ENCODE measurements at places on chromosomes 4 and X. TPM values are rescaled to one million over a fixed set of nuclear protein-coding genes. Genes with fewer than 3 reads are reported as not detected.

- DNase-seq = no peak
Measured at GRCh38 chrX:38999967-39000745, 198.9 kb downstream of the MID1IP1 start.

Gene STARD8
- polyA plus RNA-seq = 3.6 TPM

Gene WNK3
- polyA plus RNA-seq = 1.8 TPM

DNA sequence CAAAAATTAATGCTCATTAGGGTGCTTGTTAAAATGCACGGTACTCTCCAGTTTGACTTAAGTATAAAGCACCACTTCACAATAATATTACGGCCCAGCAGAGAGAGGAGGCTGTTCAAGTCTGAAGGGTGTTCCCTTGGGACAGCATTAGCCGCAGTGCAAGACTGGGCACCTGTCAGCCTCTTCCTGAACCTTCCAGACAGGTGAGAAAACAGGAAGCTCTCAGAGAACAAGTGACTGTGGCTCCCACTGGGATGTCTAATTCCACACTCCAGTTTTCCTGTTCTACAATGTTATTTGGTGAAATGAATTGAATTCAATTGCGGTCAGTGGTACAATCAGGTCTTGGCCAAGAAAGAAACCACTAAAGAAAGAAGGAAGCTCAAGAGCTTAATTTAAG lies 414.4 kb downstream of the SMARCA1 start:
- no peak for DNase-seq

Gene CCDC120
- 4.6 TPM for polyA plus RNA-seq

DNA sequence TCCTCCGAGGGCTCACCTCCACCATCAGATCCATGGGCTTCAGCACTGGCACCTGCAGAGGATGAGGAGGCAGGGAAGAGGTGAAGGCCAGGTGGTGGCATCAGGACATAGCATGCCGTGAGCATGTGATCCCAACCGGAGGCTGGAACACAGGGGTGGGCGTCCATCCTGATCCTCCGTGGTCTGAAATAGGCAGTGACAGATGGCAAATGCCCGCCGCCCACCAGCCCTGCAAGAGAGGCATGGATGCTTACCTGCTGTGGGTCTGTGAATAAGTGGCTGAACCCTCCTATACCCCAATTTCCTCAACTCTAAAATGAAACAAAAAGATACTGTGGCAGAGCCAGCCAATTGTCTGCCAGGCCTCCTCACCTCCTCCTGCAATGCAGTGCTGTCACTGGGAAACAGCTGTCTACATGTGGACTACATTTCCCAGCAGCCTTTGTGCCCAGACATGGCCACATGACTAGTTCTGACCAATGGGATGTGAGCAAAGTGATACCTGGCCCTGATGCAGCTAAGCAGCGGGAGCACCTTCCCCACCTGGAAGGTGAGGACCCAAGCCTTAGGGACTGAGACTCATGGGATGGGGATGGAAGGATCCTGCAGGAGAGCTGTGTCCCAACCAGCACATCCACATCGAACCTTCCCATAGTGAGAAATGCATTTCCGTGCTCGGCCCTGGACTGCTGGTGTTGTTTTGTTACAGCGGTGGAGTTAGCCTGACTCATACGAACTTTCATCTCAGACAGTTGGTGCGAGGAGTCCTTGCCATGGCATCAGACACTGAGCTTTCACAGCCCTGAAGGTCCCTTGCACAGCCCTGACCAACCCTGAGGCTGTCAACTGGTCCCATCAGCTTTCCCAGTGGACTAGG lies 99.5 kb downstream of the PPP2R2C start:
- no peak for DNase-seq

- DNase-seq = no peak
Measured at GRCh38 chrX:49842621-49843020, 13.5 kb downstream of the PAGE4 start.

Gene SPARCL1
- polyA plus RNA-seq = 1,049 TPM

GRCh38 chrX:110795645-110796406 lies at the start of gene CHRDL1:
TSS of gene CHRDL1 (minus strand) at chrX:110795817. CDS start at chrX:110792181, 3,636 bp downstream.
- DNase-seq = peak; percentile 35

- DNase-seq = no peak
Measured at GRCh38 chr4:3783693-3784306, 17.6 kb downstream of the ADRA2C start.

GRCh38 chr4:133147921-133148689 lies 989 bp upstream of the PCDH10 start:
- no peak for DNase-seq

DNA sequence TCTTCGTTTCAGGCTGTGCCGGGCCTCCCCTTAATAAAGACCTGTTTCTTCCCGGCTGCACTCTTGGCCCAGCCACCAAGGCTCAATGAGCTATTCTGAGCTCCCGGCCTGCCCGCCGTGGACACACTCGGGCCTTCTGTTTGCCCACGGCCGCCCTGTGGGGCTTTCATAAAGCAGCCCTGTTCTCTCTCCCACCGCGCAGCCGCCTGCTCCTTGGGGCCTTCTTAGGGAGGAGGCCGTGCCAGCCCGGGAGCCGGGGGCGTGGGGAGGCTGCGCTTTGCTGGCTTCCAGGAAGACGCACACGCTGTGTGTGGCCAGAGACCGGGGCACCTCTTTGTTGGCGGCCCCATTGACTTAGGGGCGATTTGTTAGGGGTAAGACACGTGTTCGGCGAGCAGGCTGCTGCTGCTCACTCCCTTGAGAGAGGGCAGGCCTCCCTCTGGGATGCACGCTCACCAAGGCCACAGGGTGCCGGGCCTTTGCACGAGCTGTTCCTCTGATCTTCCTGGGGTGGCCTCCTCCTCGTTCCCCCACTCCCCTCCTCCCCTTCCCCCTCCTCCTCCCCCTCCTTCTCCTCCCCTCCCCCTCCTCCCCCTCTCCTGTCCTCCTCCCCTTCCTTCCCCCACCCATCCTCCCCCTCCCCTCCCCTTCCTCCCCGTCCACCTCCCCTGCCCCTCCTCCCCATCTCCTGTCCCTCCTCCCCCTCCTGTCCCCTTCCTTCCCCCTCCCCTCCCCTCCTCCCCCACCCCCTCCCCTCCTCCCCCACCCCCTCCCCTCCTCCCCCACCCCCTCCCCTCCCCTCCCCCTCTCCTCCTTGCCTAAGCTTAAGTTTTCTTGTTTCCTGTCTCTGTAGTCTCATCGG lies 11.3 kb downstream of the BLOC1S4 start:
- DNase-seq = no peak

GRCh38 chr4:105293360-105293759 lies 146.7 kb downstream of the TET2 start:
- no peak for DNase-seq

Gene RAB39B
- polyA plus RNA-seq = 1.3 TPM
